ENCODE measurements at places on chromosomes 13 and 19.

- no peak for DNase-seq
Measured at GRCh38 chr13:100789968-100790367, 115.4 kb upstream of the TMTC4 start.

DNA sequence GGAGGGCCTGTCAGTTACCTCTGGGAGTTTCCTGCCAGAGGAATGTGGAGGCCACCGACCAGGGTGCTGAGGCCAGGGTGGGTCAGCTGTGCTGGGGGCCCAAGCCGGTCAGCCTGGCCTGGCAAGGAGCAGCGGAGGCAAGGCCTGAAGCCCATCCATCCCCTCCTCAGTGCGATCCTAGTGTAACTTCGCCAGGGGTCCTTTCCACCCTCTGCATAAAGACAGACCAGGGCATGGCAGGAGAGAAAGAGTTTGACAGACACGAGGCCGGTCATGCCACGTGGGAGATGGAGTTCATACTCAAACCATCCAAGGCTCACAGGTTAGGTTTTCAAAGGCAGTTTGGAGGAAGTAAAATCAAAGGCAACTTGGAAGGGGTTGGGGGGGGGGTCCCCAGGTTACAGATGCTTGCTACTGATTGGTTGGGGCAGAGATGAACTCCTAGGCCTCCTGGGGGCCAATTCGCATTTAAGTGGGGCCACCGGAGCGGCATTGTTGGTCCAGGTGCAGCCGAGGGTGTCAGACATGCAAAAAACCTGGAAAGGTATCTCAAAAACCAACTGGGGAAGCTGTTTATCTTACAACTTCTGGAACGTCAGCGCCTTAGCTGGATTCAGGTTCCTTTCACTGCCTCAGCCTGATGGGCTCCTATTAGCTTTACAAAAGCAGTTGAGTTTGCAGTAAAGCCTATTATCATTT is 36.8 kb upstream of the DPRX start:
- no peak for DNase-seq

DNA sequence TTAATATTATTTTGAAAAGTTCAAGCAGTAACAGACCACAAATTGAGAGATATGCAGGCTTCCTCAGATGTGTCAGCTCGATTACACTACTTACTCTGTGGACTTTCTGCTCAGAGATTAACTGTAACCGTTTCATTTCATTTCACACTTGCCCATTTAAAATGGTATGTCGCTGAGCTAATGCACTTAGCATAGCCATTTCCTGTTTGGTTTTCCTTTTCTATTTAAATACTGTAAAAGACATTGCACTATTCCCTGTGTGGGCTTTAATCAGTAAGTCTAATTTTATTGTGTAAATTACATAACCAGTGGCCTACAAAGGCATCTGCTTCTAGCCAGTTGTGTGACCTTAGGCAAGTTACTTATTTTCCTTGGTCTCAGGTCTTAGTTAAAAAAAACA is 237.6 kb downstream of the LACC1 start:
- peak; percentile 23 for DNase-seq

- no peak for DNase-seq
Measured at GRCh38 chr13:49731766-49732165, 40.5 kb upstream of the EBPL start.

- DNase-seq, result no peak
Measured at GRCh38 chr19:15354566-15355296, 22.4 kb upstream of the BRD4 start.

DNA sequence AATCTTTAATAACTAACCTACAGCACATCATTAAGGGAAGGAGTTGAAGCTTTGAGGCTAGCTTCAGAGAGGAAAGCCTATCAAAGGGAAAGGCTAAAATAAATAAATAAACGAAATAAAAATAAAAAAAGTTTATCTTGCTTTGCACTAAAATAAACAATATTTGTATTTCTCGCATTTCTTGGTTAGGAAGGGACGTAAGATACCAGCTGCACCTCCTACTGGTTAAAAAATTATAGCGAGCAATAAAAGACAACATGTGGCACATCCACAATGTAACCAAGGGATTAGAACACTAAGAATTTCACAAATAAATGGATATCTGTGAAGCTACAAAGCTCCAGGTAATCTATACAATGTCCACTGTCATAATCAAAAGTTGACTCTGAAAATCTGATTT is 194.5 kb downstream of the DACH1 start:
- DNase-seq, result no peak

DNA sequence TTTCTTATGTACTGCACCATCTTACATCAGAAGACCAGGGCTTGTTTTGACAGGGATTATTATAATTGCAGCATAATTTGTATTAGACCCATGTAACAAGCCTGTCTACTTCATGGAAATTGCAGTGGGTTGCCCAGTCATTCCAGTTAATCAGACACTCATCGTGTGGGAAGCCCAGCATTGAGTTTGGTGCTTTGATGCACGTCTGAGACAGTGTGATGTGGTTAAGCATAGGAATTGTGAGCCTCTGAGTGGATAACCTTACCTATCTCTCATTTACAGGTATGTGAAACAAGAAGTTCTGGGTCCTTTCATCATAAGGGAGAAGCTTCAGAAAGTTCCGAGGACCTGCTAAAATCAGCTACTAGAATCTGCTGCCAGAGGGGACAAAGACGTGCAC is 12.8 kb downstream of the RGCC start:
- DNase-seq, result no peak

DNA sequence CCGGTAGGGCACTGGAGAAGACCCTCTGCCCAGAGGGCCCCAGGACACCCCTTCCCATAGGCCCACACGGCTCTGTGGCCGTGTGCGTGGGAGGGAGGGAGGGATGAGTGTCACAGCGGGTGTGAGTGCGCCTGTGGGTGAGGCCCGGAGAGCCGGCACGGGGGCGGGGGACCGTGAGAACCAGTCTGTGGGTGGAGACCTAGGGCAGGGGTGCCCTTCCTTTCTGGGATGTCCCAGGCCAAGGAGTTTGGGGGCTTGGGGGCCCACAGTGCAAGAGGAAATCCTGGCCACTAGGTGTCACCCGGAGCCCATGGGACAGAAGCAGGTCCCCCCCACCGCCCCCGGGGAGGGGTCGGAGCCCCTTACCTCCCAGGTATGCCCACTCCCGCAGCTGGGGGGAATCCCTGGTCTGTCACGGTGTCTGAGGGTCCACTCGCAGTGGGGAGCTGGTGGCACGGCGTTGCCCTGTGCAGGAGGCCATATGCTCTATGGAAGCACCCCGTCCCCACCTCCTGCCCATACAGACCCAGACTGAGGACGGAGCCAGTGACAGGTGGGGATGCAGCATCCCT is 16.0 kb upstream of the SLC7A10 start:
- DNase-seq, result peak; percentile 70

DNA sequence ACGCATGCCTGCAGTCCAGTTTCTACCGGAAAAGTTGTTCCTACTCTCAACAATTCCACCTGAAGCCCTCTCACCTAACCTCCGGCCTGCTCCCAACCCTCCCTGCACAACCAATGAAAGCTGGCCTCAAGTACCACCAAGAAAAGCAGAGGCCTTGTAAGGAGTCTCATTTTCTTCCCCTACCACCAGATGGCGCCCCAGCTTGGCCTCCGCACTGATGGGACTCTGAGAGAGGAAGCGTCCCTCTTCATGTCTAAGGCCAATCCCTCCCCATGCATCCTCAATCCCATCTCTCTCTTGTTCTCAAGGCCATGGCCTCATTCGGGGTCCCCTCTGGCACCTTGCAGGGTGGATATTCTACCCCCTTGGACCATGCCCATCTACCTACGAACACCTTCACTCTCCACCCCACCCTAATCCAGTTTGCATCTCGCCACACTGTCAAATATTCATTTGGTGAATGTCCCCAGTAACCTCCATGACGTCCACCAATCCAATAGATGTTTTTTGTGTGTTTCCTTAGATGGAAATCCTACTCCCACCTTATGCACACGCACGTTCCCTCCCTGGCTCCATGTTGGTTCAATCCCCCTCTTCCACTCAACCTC is 412.8 kb downstream of the ZNF536 start:
- peak; percentile 88 for DNase-seq

GRCh38 chr13:51997186-51997585 is 14.1 kb downstream of the ATP7B start:
- DNase-seq, result no peak

DNA sequence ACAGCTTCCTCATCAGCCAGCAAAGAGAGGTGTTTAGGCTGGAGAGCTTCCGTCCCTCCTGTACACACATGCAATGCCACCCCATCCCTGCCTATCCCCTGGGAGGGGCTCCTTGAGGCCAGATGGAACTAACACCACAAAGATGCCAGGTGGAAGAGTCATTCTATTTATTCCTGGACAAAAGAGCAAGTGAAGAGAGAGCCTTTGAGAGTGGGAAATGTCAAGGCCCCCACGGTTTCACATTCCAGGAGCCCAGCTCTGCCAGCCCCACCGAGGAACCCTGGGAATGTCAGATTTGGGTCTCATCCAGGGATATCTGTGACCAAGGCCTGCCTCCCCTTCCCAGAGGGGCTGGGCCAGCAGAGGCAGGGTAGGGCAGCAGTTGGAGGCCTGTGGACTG is 30.8 kb upstream of the IGFL1 start:
- no peak for DNase-seq

GRCh38 chr13:47064381-47064780 is 167.5 kb upstream of the HTR2A start:
- DNase-seq, result no peak

DNA sequence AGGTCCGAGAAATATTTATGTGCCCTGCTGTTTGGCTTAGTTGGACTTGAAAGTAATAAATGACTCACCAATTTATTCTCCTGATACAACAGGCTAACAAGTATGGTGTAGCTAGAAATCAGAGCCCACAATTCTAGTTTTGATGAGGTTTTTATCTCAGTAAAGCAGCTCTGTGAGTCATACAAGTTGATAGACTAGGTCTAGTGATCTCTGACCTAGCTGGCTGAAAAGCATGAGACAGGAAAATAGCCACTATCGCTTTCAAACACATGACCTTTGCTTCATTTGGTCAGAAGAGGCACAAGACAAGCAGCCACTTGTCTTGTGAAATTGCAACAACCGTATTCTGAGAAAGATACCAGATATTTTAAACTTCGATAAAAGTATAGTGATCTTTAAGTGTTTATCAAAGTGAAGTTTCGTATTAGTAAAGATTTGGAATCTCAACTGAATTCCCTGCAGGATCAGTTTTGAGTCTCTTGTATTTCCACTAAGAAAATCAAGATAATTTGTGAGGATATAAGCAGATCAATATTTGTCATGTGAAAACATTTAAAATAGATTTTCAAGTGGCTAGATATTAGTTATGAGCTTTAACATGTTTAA is 126.7 kb downstream of the MAB21L1 start:
- peak; percentile 16 for DNase-seq

DNA sequence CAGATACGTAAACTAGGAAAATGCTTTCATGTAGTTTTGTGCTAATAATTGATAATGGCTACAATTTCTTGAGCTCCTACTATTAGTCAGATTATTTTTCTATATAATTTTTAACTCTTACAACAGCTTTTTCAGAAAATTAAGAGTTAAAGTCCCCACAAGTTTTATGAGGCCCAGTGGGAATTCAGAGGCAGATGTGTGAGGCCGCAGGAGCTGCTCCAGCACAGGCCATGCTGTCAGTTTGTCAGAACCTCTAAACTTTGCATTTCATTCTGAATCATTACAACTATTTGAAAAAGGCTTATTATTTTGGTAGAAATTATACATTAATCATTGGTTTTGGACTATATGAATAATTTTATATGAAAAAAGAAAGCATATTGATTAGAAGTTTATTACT is 370.8 kb downstream of the MYO16 start:
- DNase-seq, result no peak

- no peak for DNase-seq
Measured at GRCh38 chr13:76500894-76501293, 385.3 kb downstream of the KCTD12 start.

- DNase-seq, result no peak
Measured at GRCh38 chr13:94700536-94700935, 11.8 kb downstream of the SOX21 start.

DNA sequence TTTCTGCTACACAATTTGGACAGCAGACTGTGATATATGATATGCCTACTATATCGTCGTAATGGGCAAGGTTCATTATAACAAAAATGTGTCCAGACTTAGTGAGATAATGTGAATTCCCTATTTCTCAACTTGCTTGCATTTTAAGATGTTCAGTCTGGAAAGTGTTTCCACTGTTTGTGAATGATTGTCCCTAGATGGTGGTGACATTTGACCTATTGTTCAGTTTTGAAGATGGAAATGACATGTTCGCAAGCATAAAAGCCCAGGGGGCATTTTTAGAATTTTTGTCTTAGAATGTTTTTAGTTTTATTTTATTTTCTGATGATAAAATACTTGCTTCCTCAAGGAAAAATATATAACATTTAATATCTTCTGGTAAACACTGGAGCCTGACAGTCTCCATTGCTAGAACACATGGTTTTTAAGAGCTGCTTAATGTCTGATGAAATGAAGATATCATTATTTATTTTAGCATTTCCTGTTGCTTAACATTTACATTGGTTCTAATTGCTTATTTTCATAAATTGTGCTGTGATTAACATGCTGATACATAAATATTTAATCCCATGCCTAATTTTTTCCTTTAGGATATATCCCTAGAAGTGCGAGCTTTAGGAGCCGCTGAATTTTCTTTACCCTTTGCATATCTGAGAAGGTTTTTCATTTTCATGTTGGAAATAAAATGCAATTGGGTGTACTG is 27.1 kb downstream of the MBNL2 start:
- DNase-seq, result no peak

- DNase-seq, result no peak
Measured at GRCh38 chr19:58007285-58007684, 4.7 kb upstream of the ZNF606 start.

GRCh38 chr19:49889687-49890348 is 6.9 kb downstream of the IL4I1 start:
- peak; percentile 88 for DNase-seq

GRCh38 chr13:104740641-104741222 is 1674.5 kb upstream of the SLC10A2 start:
- no peak for DNase-seq

- DNase-seq, result no peak
Measured at GRCh38 chr13:70183041-70183440, 74.8 kb upstream of the KLHL1 start.

DNA sequence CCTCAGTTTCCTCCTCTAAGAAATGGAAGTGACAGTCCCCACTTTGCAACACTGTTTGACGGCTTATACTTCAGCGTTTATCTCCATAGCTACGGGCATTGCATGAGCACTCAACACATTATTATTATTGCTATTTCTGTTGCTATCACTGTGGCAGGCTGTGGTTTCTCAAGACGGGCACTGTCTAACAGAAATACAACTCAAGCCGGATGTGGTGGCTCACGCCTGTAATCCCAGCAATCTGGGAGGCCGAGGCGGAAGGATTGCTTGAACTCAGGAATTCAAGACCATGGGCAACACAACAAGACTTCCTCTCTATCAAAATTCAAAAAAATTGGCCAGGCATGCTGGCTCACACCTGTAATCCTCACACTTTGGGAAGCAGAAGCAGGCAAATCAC is 4.9 kb upstream of the ZSWIM4 start:
- peak; percentile 78 for DNase-seq

- DNase-seq, result peak; percentile 79
Measured at GRCh38 chr19:49150106-49150943, 4.9 kb downstream of the HRC start.

Measured in suppressor macrophage (primary cell).